Stimulated activated CD8-positive, alpha-beta memory T cell treated with anti-CD3 and anti-CD28 coated beads, Interleukin-4, amount 100 ng/mL, for 4 hours (primary cell): ENCODE measurements at places on chromosomes 7 and 10.

DNA sequence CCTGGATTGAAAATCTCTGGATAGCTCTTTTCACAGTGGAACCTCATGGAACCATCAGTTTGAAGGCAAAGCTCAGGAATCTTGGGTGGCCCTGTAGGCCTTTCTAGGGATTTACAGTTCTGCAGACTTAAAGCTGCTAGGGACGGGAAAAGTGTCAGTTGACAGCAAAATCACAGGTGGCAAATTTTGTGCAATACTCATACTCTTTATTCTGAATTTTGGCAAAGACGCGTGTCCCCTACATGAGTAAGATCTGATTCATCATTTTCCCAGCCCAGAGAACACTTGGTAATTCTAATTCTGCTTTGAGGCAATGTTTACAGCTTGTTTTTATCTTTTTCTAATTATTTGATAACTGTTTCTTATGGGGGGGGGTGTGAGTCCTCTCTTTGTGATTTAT lies 3.6 kb downstream of the LRRC17 start:
- DNase-seq = no peak

GRCh38 chr10:101467286-101467770 lies 113.4 kb downstream of the BTRC start:
- no peak for DNase-seq

GRCh38 chr7:143240291-143241168 lies 18.7 kb downstream of the TAS2R40 start:
- DNase-seq = peak; percentile 48

DNA sequence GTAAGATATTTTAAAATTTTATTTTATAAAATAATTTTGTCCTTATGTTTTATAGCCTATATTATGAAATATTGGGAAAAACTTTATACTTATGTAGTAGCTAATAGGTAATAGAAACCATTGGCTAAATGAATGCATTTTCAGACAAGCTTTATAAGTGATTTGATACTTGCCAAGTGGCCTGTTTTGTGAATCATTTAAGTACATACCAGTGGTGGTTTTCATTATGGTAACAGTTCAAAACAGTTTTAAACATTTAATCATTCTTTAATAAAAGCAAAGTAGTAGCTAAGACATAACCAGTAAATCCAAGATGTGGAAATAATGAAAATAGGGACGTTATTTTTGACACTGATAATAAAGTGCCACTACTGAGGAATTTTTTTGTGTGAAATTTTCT lies 182.2 kb downstream of the PHF14 start:
- DNase-seq = no peak

DNA sequence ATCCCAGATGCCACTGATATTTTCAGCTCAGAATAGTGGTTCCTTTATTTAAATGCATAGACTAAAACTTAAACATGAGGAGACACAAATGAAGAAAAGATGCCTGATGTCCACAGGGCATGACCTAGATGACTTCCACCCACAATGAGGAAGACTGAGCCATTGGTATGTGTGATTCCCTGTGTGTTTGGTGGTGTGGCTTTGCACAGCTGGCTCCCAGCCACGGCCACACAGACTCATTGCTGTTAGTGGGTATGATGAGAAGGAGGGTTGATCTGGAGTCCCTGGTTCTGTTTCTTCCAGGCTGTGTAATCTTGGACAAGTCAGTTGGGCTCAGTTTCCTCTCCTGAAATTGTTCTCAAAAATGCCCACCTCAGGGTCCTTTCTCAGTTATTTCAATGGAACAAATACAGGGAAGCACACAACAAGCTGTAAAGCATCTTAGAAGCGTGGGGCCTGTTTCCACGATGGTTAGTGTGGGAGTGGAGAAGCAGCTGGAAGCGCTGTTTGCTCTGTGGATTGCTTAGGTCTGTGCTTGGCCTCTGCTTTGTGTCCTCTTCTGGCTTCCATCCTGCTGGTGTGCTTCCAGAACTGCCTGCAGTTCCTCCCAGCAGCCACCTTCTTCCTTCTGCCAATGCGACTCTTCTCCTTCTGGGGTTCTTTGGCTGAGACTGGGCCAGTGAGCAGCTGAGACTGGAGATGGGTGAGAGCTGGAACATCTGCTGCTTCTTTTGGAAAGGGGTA lies 303.7 kb downstream of the BMPER start:
- no peak for DNase-seq

- DNase-seq = no peak
Observed at GRCh38 chr7:112958775-112959174, 127.9 kb downstream of the GPR85 start.

- no peak for DNase-seq
Observed at GRCh38 chr7:32447218-32447617, 43.0 kb downstream of the LSM5 start.

- DNase-seq = no peak
Observed at GRCh38 chr10:118924493-118924892, 105.0 kb upstream of the NANOS1 start.

- DNase-seq = no peak
Observed at GRCh38 chr7:83866582-83866981, 217.6 kb upstream of the SEMA3E start.

DNA sequence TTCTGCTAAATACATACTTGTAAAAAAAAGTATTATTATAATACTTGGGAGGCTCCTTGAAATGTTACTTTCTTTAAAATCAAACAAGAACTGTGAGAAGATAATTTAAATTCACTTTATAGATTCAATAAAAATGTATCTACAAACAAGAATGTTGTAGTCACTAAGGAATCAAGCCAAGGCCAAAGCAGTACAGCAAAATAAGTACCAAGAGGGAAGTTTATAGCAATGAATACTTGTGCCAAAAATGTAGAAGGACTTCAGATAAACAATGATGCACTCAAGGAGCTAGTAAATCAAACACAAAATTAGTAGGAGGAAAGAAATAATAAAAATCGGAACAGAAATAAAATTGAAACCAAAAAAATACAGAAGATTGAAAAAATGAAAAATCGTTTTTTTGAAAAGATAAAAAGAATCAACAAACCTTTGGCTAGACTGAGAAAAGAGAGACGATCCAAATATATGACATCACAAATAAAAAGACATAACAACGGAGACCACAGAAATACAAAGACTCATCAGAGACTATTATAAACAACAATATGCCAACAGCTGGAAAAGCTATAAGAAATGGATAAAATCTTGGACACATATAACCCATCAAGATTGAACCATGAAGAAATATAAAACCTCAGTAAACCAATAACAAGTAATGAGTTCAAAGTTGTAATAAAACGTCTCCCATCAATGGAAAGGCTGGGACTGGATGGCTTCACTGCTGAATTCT lies 286.0 kb upstream of the TMEM229A start:
- no peak for DNase-seq

DNA sequence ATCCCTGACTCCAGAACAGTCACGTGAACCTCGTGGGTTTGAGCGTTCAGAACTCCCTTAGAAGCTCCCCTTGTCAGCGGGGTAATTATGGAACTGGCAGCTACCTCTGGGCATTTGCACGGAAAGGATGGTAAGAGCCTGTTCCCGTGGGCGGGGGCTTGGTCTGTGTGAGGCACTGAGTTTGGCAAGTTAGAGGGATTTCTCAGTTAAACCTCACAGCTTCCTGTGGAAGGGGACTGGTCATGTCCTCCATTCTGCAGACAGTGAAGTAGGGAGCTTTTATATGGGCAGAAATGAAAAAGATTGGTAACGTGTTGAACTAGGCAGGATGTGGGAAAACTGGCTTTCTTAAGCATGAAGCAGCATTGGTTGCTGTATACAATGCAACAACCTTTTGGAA lies 16.0 kb downstream of the PALD1 start:
- DNase-seq = no peak

GRCh38 chr10:103791291-103791690 lies 64.1 kb downstream of the SH3PXD2A start:
- DNase-seq = no peak

- no peak for DNase-seq
Observed at GRCh38 chr10:73867126-73867807, 7.1 kb downstream of the CAMK2G start.

DNA sequence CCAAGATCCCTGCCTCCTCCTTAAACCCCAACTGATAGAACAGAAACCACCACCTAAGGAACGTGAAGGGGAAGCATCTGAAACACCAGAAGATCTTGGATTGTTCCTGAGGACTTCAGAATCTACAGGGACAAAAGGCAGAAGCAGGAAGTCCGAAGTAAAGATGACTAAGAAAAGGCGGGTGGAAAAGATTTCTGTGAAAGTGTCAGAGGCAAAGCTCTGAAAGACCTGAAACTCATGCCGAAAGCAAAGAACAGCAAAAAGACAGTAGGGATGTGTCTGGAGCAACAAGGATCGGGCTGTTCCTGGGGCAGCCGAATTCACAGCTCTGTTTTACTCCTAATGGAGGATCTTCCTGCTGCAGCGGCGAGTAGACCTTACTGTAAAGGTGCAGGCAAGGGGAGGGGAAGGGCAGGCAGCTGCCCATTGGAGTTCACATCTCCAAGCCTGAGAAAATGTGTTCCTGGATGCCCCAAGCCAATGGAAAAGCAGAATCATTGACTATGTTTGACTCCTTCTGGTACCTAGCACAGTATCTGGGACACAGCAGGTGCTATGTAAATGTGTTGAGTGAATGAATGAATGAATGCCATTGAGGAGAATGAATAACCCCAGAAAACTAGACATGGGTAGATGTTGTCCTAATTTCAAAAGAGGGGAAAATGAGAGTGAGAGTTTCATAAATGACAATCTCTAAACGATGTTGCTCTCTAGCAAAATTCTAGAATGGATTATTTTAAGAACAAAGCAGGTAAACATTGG lies 40.4 kb downstream of the PDIA4 start:
- no peak for DNase-seq

GRCh38 chr7:126804604-126805003 lies 448.1 kb downstream of the GRM8 start:
- DNase-seq = no peak

DNA sequence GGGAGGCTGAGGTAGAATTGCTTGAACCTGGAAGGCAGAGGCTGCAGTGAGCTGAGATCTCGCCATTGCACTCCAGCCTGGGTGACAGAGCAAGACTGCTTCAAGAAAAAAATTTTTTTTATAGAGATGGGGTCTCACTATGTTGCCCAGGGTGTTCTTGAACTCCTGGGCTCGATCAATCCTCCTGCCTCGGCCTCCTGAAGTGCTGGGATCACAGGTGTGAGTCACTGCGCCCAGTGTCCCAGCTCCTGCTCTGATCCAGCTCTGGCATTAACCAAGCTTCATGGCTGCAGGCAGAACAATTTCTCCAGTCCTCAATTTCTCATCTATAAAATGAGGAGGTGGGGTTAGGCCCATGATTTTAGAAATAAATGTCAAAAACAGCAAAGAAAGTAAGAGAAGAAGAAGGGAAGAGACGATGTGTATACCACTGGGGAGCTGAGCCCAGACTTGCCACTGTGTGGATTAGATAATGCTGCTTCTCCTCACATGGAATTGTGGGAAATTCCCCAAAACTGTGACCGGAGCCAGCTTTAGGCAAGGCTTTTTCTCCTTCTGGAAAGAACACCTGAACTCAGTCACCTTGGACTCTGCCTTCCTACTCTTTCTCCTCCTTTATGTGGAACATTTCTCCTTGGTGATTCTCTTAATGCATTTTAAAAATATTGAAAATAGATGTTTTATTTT lies 25.5 kb downstream of the IL15RA start:
- no peak for DNase-seq
